ENCODE measurements at places on chromosomes 5 and 9.

- no peak for DNase-seq
These were observed 74.1 kb downstream of the TEK start for GRCh38 chr9:27183131-27183530.

- no peak for DNase-seq
These were observed 687.3 kb upstream of the ST8SIA4 start for GRCh38 chr5:101590384-101590783.

GRCh38 chr9:128892221-128892921 lies 10.4 kb downstream of the LRRC8A start:
- no peak for DNase-seq

GRCh38 chr9:136996361-136997292 lies at the start of gene CLIC3:
Gene CLIC3, minus strand, starts transcription at chr9:136996568. Its CDS starts 25 bp downstream, at chr9:136996543.
- DNase-seq = peak; percentile 47

- DNase-seq = no peak
These were observed 131.1 kb downstream of the FOXD1 start for GRCh38 chr5:73317523-73317922.

GRCh38 chr5:73619606-73620333 lies 6.2 kb upstream of the ARHGEF28 start:
- DNase-seq = no peak

DNA sequence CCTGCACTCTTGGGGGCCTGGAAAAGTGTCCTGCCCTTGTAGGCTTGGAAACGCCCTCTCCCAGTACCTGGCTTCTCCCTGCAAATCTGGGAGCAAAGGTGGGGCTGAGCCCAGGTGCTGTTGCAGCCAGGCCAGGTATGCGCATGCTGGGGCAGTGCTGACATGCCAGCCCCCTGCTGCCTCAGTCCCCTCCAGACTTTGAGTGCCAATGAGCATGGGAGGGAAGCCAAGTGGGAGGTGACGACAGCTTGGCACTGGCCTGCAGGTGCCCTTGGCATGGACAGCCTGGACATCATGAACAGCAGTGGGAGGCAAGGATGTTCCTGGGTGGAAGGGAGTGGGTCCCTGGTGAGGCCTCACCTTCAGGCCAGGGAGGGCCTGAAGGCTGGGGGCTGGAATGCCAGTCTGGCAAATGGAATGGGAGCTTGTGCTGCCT lies 1494.4 kb upstream of the NUDT12 start:
- DNase-seq = no peak

- no peak for DNase-seq
These were observed 56.9 kb downstream of the GPR107 start for GRCh38 chr9:130110596-130111021.

DNA sequence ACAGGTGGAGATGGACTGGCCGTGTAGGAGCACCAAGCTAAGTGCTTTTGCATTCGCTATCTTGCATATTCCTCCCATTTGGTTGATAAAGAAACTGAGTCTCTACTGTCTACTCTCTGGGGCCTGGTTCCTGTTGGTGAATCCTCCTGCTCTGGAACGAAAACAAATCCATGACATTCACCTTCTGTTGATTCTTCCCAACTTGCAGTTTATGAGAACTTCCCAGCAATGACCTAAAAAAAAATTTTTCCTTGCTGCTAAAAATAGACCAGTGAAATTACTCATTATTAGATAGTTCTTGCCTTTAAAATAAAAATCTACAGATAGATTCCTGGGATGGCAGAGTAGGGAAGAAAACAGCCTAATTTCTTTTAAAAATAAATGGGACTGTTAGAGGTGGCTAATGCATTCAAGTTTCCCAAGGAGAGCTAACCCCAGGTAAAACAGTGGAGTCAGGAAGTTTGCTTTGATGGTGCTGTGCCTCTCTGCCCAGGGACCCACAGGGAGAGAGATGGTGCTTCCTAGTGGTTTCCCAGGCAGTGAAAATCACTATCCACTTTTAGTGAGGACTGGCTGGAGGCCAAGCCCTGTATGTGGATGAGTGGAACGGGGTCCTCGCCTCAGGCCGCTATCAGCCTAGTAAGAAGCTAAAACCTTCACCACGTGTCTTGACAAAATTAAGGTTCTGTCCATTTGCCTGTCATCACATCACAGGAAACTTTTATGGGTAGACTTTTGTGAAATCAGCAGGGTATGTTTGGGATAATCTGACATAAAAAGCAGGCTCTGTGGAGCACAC lies 68.4 kb upstream of the NR3C1 start:
- no peak for DNase-seq

GRCh38 chr5:90477073-90477472 lies 2.4 kb downstream of the POLR3G start:
- no peak for DNase-seq

GRCh38 chr5:10686890-10687289 lies 74.1 kb downstream of the DAP start:
- no peak for DNase-seq

DNA sequence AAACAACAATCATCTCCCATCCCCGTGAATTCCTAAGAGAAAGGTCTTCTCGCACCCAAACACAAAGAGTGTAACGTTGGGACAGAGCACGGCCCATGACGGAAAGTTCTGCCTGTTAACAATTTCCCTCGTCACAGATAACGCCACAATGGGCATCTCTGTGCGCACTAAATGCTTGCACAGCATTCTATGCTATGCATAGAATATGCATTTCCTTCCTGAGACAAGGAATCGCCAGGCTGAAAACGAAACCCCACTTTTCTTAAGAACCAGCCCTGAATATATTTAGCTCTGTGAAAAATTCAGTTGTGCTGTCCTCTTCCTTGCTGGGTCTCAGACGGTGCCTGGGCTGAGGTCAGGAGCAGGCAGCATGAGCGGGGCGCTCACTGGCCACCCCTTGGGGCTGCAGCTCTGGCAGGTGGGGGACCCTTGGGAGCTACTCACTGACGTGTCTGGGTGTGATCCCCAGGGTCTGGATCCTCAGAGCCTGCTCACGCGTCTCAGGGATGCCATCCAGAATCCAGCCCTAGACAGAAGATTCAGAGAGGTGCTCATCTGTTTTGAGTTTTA lies 49.8 kb downstream of the AK8 start:
- no peak for DNase-seq

- no peak for DNase-seq
These were observed 226.3 kb downstream of the DMRT2 start for GRCh38 chr9:1276474-1276873.

GRCh38 chr9:133513214-133514100 lies 11.3 kb downstream of the MYMK start:
- DNase-seq = no peak

DNA sequence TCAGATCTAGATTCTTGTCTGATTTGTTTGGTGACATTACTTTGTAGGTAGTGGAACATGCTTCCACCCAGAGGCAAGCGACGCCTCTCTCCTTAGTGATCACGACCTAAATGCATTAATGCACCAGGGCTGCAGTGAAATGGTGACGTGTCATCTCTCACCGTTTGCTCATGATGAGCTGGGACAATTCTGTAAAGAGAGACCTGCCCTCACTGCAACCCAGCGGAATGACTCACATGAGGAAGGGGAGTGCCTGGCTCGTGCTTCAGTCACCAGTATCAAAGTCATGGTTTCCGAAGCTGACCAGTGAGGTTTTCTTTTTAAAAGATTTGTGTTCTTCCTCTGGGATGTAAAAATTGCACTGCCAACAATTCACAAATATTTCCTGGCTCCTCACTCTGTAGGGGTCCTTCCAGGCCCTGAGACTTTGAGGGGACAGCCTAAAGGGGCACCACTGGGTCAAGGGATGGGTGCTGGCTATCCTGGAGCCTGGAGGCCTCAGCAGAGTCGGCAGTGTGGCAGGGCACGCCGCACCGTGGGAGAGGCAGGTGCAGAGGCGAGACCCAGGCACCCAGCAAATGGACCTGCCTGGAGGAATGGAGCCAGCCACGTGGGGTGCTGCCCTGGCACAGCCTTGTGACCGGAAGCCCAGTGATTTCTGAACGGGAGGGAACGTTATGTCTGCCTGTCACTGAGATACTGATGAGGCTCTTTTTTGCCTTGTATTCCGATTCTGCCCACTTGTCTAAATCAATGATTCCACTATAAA lies 17.3 kb downstream of the QSOX2 start:
- DNase-seq = no peak

DNA sequence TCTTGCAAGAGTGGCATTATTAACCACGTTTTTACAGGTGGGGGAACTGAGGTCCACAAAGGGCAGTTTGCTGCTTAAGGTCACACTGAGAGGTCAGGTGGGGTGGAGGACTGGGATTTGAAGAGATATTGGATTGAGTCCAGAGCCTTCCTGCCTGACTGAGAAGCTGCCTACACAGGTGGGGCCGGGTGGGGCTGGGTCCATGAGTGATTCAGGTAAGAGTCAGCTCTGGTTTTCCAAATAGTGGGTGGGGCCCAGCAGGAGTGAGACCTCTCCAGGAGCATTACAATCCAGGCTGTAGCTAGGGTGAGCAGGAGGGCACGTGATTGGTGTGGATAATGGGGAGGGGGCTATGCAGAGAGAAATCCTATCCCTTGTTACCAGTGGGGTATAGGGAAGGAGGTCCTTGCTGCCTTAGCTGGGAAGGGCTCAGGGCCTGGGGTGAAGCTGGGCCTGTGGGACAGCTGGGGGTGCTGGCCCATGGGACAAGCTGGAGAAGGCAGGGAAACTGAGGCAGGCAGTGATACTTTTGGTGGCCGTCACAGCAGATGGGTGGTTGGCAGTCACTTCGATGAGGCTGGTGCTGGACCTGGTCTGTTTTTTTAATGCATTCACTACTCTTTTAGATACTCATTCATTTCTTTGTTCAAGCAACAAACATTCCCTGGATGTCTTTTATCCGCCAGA lies 2.9 kb upstream of the PTGS1 start:
- DNase-seq = no peak

DNA sequence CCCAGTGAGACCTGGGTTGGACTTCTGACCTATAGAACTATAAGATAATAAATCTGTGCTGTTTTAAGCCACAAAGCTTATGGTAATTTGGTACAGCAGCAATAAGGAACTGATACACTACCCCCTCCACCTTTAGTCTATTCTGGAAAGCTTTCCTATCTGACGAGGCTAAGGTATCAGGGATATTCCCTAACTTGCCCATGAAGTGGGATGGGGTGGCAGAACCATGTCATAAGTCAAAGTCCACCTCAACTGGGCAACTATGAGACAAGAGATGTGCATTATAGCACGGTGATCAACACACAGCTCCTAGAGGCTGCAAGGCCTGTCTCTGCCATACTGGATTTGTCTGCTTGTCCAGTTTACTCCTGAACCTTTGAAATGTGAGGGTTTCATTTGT lies 146.8 kb upstream of the RAD23B start:
- no peak for DNase-seq

DNA sequence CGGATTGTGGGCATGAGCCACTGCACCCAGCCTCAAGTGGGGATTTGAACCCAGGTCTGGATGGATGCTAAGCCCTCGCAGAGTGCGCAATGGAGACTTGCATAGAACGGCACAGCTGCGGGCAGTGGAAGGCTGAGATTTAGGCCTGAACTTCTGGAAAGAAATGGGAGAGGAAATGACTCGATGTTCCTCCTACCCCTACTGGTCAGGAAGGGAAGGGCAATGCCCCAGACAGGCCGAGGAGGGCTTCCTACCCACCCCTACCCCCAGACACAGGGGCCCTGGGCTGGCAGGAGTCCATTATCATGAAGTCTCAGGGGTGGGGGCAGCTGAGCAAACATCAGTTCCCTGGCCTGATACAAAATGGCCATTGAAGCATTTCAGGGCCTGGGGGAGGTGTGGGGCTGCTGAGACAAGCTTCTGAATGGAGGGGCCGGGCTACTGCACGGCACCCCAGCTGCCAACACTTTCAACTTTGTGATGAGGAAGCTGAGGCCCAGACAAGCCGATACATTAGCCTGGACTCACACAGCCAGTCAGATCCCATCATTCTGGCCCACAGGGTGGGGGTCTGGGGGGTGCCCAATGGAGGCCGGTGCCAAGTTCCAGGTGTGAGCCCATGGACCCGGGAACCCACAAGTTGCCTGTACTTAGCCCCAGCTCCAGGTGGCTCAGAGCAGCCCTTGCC lies 13.5 kb upstream of the WDR38 start:
- no peak for DNase-seq

DNA sequence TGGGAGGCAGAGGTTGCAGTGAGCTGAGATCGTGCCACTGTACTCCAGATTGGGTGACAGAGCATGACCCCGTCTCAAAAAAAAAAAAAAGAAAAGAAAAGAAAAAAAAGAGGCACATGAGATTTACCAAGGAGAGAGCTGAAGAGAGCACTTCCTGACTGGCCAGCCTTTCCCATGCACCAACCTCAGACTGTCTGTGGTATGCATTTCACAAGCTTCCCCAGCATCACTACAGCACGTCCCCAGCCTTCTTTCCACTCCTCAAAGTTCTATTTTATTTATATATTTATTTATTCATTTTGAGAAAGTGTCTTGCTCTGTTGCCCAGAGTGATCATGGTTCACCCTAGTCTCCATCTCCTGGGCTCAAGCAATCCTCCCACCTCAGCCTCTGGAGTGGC lies 13.6 kb upstream of the FUBP3 start:
- no peak for DNase-seq

GRCh38 chr5:138352722-138353559 lies 456 bp downstream of the KDM3B start:
- DNase-seq = peak; percentile 54

- no peak for DNase-seq
These were observed 228.6 kb downstream of the NR3C1 start for GRCh38 chr5:143174714-143175398.

DNA sequence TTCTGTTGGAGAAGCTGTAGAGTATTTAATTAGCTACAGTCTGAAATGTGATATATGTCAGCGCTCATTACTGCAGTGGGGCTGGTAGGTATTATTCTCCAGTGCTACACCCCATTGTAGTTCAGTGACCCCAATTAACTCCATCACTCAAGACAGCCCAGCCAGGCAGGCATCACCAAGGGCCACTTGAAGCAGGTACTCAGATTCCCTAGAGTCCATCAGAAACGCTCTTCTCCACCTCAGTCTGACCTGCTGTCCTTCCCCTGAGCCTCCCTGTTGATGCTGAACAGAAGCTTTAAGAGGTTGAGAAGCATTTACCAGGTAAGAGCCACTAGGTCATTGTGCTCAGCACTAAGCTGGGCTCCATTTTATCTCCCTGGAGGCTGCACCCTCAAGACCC lies 71.8 kb downstream of the GALNT10 start:
- DNase-seq = no peak

- no peak for DNase-seq
These were observed 306.4 kb downstream of the NTRK2 start for GRCh38 chr9:84975926-84976325.

DNA sequence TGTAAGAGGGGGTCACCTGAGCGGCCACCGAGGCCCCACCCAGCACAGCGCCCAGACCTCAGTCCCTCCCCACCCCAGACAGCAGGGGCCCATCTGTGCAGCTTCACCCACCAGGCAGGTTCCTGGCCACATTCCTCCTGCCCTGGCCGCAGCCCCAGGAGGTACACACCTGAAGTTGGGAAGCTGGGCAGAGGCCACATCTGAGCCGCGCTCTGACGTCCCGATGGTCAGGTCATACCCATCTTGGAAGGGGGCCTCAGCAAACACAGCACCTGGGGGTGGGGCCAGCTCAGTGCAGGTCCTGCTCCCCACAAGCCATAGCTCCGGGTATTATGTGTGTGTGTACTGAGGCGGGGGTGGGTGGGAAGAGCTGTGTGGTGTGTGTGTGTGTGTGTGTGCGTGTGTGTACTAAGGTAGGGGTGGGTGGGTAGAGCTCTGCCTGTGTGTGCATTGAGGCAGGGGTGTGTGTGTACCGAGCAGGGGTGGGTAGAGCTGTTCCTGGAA lies 5.6 kb downstream of the SPOUT1 start:
- DNase-seq = no peak

GRCh38 chr9:2608276-2608675 lies 13.3 kb upstream of the VLDLR start:
- DNase-seq = no peak
